Eye (tissue), 1 donor: ENCODE measurements at places on chromosomes 12 and 14.

GRCh38 chr14:35335388-35336092 is 43.4 kb downstream of the PSMA6 start:
- no peak for DNase-seq

DNA sequence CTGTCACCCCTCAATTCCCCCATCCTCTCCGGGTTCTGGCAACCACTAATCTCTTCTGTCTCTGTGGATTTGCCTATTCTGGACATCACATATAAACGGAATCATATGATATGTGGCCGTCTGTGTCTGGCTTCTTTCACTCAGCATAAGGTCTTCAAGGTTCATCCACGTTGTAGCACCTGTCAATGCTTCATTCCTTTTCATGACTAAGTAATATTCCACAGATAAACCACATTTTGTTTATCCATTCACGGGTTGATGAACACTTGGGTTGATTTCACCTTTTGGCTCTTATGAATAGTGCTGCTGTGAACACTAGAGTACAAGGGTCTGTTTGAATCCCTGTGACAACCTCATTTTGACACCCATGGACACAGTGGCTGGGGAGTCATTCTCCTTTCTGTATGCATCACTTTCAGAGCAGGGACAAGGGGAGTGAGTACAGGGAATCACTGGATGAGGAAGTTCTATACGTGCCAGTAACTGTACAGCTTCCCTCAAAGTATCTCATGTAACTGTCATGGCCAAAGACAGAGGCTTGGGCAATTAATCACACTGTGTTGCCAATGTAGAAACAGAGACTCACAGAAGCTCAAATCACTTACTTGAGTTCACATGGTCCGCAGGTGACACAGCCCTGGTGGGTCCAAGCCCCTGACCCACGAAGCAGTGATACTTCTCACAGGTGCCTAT is 10.9 kb upstream of the TESC start:
- no peak for DNase-seq

GRCh38 chr12:11773889-11774677 is 124.6 kb downstream of the ETV6 start:
- no peak for DNase-seq

DNA sequence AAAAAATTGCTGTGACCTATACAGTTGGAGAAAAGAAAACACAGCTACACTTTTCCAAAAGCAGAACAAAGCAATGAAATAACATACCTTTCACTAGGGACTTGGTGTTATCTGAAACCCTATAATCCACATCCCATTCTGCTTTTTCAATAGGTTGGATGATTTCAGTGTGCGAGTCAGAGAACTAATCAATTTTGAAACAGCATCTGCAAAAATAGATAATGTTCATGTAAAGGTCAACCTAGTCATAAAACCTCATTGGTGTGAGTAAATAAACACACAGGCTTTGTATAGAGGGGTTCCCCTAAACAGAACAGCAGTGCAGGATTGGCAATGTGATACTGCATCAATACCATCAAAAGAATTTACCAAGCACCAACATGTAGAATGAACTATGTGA is 173.0 kb upstream of the G2E3 start:
- no peak for DNase-seq

DNA sequence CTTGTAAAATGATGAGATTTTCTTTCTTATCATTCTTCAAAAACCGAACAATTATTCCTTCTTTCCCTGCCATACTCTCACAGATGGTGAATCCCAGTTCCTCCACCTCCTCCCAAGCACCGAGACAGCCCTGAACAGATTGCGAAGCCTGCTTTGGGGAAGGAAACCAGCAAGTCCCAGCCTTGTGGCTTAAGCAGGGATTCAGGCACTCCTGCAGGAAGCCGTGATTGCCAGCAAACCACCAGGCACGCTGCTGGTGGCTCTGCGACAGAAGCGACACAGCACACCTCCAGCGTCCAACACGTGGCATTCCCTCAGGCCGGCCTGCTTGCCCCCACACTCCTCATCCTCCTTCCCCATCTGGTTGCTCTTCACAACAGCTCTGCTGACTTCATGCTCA is 237.7 kb downstream of the GXYLT1 start:
- no peak for DNase-seq

DNA sequence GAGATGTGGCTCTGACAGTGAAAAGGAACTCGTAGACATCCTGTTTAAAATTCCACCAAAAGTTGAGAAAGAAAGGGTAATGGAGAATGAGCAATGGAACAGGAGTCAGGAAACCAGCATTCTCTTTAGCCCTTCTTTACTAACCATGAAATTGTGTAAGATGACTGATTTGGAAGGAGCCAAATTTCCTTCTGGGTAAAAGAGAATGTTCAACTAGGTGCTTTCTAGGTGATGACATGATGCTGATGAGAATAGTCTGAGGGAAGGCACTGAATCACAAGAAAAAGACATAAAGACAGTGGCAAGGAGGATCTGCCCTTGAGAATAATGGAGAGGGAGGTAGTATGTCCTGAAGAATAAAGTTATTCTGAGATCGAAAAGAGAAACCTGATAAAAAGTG is 2.2 kb downstream of the TSHR start:
- DNase-seq = no peak

DNA sequence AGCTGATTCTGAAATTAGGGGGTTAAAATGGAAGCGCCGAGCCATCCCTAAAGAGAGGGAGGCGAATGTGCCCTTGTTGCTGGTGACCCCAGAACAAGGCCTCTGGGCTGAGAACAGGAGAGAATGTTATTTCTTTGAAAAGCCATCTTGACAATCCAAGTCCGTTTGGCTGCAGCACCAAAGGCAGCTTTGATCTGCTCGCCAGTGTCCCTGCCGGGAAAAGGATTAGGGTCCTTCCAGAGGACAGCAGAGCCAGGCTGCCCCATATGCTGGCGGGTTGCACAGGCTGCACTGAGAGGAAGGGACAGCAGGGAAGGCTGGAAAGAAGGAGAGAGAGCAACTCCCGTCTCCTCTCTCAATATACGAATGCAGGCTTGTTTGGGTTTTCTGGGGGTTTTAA is 141.7 kb downstream of the TMEM132C start:
- peak; percentile 40 for DNase-seq

- DNase-seq = no peak
Measured at GRCh38 chr12:120936197-120936596, 32.0 kb upstream of the SPPL3 start.
